ENCODE measurements at places on chromosomes 3 and 15.

DNA sequence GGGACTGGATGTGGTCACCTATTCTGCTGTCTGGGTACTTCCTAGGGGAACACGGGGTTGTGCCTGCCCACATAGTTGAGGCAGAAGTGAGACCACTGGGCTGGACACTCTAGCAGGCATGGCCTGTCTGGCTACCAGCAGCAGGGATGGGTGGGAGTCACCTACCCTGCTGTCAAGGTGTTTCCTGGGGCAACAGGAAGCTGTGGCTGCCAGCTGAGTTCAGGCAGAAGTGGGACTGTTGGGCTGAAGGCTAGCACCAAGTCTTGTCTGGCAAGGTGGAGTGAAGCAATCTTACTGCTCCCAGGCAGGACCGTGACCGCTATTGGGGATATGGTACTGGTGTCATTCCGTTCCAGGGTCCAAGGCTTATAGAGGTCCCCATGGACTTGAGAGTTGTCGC lies 20.3 kb upstream of the ZDHHC23 start:
- DNase-seq, result no peak

- no peak for DNase-seq
These were observed 8.1 kb upstream of the MAP2K5 start for GRCh38 chr15:67534360-67534759.

DNA sequence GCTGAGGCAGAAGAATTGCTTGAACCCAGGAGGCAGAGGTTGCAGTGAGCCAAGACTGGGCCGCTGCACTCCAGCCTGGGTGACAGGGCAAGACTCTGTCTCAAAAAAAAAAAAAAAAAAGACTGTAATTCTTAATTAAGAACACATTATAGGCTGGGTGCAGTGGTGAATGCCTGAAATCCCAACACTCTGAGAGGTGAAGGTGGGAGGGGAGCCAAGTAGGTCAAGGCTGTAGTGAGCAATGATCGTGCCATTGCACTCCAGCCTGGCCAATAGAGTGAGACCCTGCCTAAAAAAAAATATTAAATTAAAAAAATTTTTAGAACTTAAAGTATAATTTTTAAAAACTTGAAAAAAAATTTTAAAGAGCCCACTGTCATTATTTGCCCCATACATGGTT lies 13.4 kb upstream of the ARPIN start:
- DNase-seq, result no peak

GRCh38 chr3:77524463-77524862 lies 484.6 kb downstream of the ROBO2 start:
- DNase-seq, result no peak

DNA sequence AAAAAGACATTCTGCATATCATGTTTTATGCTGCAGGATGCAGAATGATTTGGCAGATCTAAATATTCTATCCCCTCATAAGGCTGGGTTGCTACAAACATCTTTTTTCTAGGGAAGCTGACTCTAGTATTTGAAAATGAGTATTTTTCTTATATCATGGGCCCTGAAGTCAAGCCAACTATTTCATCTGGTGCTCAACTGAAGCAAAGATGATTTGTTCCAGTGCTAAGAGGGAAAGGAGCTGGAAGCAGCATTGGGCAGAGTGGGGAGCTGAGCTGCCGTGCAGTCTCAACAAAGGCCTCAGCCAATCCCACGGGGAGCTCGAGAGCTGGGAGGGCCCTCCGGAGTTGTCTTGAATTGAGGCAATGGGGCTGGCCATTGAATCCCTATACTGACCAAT lies 155.3 kb upstream of the SLCO3A1 start:
- DNase-seq, result no peak
